Substantia nigra (tissue), 51 donors: ENCODE measurements at places on chromosomes 5 and 9.

DNA sequence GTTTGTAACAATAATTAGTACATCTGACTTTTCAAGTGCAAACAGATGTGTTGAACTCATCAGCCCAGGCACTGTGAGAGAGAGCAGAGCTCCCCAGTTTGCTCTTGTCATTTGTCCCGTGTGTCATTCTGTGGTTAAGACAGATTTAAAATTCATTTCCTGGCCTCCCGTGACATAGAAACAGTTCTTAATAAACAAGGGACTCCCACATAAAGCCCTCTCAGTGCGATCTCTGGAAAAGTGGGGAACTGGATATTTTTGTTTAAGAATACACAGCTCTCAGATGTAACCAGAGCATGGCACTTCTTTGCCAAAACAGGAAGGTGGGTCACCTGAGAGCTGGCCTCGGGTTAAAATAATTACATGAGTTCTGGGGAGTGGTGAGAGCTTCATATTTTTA is 58.6 kb downstream of the PRKACG start:
- no peak for DNase-seq

DNA sequence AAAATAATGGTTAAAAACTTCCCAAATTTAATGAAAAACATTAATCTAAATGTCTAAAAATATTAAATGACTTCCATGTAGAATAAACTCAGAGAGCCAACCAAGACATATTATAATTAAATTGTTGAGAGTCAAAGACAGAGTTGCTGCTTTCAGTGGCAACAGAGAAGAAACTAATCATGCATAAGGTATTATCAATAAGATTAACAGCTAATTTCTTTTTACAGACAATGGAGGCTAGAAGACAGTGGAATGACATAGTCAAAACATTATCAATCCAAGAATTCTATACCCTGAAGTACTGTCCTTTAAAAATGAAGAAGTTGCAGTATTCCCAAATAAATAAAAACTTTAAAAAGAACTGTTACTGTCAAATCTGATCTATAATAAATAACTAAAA is 268.7 kb downstream of the IRX2 start:
- DNase-seq: no peak

DNA sequence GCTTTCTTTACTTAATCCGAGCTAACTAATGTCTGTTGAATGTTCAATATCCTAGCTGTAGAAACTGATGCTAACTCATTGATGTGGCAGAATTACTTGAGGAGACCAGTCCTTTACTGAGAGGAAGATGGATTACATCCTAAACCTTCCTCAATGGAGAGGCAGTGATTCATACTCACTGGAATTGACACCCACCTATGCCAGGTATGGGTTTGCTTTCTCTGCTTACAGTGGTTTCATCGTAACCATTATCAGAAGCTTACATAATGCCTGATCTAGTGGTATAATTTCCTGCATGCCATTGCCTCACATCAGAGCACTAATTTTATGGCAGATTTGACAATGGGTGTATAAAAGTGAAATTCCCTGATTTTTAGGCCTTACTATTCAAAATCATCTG is 384.7 kb downstream of the ANXA1 start:
- DNase-seq: no peak

- DNase-seq: no peak
Observed at GRCh38 chr9:100671898-100672297, 94.0 kb downstream of the CAVIN4 start.

DNA sequence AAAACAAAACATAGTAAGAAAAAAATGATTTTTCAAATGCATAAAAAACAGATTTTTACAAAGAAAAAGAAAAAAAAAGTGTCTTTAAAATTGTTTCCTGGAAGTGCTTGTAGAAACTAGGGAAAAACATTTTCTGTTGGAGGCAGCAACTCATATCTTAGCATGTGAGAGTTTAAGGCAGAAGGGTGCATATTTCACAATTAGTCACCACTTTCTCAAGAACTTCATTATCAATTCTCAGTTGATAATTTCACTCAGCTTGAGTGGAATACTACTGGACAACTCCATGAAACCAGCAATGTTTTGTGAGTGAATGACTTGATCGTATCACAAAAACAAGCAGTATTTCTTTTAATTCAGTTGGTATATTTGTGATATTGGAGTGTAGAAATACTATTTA is 508.3 kb upstream of the DAB2 start:
- no peak for DNase-seq

DNA sequence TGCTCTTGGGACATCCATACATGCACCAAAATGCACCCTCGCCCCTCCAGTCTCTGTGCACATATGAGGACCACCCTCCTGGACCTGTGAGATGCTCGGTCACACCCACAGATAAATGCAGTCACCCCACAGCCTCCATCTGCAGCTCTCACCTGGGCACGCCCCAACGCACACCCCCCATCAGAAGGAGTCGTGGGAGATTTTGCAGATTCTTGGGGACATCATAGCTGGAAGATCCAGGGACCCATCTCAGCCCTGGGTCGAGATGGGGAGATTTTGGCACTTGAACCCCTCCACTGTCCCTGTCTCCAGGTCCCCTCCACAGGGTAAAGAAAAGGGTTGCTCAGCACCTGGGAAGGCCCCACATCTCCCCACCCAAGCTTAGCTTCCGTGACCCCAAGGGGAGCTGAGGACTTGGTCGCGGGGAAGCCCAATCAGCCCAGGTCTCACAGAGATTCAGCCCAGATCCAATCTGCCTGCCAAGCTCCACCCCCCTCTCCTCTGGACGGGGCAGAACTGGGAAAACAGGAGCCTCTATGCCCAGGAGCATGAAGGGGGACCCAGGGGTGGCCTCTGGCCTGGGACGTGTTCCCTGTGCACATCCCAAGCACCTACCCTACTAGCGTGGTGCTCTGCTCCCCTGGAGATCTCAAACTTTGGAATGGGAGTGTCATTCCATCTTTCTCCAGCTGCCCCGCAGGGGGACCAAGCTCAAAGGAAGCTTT is 89.2 kb upstream of the LMX1B start:
- DNase-seq: no peak
